ENCODE measurements at places on chromosomes 4 and X. TPM values are rescaled to one million over a fixed set of nuclear protein-coding genes. Genes with fewer than 3 reads are reported as not detected.
A peak's percentile ranks its signal among the peaks of the same experiment; 100 is the strongest.

- DNase-seq, result no peak
These were observed 66.6 kb downstream of the ATP10D start for GRCh38 chr4:47551682-47552081.

- DNase-seq, result no peak
These were observed 74.9 kb downstream of the PRRG1 start for GRCh38 chrX:37424000-37424429.

DNA sequence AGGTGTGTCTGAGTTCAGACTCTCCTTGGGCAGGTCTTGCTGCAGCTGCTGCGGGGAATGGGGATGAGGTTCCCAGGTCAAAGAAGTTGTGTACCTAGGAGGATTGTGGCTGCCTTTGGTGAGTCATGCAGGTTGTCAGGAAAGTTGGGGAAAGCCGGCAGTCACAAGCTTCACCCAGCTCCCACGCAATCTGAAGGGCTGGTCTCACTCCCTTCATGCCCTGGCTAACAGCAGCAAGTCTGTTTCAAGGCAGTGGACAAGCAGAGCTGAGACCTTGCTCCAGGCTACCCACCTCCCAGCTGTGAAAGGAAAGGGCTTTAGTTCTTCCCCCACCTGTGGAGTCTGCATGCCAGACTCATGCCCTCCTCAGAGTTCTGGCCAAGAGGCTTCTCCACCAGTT, 287.2 kb downstream of the DTHD1 start:
- DNase-seq, result no peak

DNA sequence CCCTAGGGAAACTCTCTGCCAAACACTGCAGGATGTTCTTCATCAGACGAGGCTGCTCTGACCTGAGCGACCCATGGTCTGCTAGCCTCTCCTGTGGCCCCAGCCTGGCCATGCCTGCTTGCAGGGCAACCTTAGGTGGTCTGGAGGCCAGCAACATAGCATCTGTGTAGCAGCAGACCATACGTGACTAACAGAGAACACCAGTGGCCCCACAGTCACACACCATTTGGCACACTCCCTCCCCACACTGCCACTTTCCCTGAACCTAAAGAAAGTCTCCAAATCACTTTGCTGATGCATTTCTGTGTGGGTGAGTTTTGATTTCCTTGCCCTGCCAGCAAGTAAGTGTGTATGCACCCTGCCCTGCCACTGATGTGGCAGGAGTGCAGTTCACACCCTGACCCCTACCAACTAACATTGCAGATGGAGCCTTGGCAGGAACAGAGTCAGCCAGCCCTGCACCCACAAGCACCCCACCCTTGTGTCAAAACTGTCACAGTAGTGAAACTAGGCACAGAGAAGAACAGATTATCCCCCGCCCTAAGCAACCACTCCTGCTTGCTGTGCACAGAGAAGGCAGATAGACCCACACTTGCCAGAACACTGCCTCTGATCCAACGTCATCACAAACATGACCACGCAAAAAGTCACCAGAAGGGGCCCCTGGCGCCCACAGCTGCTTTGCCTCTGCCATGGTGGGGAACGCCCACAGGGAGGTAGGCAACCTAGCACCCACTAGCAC, 249.1 kb downstream of the SPIN4 start:
- DNase-seq, result no peak

- DNase-seq, result no peak
These were observed 39.1 kb upstream of the MAGEA8 start for GRCh38 chrX:149841929-149842328.

DNA sequence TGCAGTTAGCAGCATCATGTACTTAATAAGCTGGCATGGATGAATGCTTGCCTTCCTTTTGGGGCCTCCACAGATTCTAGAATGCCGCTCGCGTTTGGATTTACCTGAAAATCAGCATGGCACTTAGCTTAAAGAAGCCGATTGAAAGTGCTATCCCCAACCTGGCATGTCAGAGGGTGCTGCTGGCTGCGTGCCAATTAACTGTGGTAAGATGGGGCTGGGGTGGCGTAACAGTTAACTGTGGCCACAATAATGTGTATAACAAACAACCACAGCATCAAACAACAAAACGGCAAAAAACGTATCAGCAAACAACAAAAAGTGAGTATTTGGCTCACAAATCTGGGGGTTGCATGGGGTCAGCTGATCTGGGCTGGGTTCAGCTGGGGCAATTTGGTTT, 70.5 kb downstream of the CBLL2 start:
- peak; percentile 10 for DNase-seq

- DNase-seq, result no peak
These were observed 24.3 kb downstream of the SMIM20 start for GRCh38 chr4:25938366-25938765.

GRCh38 chrX:23822397-23822796, 39.4 kb downstream of the SAT1 start:
- no peak for DNase-seq

DNA sequence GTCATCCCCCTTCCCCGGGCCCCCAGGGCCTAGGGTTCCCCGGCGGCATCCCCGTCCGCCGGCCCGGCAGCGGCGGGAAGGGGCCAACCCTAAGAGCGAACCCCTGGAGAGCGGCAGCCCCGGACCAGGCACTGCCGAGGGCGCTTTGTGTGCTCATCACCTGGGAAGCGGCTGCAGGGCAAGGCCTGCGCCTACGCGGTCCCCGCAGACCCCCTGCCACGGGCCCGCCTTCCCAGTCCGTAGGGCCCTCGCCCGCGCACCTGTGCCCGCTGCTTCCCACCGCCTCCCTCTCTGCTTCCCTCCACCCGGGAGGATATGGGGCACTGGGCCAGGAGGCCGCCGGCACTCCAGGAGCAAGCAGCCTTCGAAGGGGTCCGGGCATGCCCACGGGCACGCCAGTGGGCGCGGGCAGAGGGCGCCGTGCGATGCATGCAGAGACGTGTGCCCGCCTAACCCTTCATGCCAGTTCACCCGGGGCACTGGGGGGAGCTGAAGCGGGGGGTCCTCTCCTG, 2.6 kb downstream of the FLNA start:
- DNase-seq, result no peak

DNA sequence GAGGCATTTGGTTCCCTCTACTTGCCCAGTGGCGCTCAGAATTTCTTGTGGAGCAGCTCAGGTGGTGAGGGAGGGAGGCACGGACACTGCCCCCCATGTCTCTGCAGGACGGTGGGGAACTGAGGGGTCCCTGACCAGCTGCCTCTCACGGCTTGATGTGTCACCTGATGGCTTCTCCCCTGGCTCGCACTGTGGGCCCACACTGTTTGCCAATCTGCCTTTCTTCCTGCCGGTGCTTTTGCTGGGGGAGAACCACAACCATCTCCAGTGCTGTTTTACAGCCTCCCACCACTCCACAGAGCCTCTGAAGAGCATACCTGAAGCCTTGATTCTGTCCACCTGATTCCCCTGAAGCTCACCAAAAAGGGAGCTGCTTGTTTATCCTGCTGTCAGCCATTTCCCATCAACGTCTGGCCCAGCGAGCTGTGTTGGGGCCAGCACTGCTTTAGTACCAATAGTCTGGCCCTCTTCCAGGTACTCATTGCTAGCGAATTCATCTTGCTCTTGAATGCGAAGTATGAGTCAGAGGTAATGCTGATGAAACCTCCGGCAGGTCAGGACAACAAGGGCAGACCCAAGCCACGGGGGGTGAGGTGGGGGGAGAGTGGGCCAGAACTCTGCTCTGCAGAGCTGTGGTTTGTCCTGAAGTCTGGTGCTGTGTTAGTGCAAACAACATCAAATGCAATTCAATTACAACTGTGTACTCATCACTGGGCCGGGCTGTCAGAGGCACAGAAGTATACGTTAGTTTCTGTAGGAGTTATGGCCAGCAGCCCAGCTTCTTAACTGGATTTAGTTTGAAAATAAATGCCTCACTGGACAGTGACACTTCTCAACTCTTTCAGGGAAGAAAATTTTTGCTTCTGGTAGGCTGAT, 208.3 kb upstream of the JADE1 start:
- no peak for DNase-seq

DNA sequence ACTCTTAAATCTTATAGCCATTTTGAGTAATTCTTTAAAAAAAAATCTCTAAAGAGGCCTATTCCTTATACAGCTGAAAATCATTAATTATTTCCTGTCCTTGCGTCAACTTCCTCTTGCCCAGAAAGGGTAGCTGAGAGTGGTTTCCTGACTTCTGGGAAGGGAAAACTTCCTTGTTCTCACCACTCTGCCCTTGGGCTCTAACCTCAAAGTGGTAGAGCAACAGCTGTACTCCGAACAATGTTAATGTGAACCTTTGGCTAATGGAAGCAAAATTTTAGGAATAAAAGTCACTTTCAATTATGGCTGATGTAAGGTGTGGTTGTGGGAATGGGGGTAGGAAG, 15.3 kb downstream of the KLHL2 start:
- peak; percentile 60 for DNase-seq

Gene POU3F4
- total RNA-seq, result not detected

Gene BEND2
- total RNA-seq, result not detected

Gene AKAP14
- total RNA-seq, result not detected

Gene BTC
- 0.30 TPM for total RNA-seq

Gene FOXR2
- not detected for total RNA-seq

Measured in SJCRH30 (cell line).